ENCODE measurements at places on chromosomes 5 and 9.
A peak's percentile ranks its signal among the peaks of the same experiment; 100 is the strongest.

- DNase-seq, result no peak
These were observed 36.7 kb upstream of the TIFAB start for GRCh38 chr5:135488727-135489465.

DNA sequence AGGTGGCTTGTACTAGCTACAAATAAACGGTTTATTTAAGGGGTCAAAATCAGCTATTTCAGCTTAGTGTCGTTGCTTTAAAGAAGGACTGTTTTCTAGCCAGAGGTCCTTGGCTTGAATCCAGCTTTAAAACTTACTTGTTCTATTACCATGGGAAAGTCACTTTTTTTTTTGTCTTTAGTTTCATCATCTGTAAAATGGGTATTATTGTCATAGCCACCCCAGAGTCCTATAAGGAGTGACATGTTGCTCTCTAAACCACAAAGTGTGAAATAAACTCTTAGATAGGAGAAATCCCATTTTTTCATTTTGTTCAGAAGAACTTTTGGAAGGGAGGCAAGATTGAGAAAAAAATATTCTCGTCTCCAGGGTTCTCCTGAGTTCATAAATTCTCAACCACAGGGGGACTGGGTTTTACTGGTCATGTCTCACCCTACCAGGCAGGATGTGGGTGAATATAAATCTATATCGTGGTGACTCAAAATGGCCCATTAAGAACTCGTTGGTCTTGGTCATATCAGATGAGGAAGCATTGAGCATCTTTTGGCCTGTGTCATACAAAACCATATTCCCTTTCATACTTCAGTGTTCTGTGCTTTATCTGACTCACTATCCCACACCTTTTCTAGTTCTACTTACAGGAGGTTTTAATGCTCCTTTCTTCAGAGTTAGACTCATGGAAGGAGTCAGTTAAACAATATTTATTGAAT lies 202.7 kb upstream of the NR3C1 start:
- DNase-seq, result no peak

DNA sequence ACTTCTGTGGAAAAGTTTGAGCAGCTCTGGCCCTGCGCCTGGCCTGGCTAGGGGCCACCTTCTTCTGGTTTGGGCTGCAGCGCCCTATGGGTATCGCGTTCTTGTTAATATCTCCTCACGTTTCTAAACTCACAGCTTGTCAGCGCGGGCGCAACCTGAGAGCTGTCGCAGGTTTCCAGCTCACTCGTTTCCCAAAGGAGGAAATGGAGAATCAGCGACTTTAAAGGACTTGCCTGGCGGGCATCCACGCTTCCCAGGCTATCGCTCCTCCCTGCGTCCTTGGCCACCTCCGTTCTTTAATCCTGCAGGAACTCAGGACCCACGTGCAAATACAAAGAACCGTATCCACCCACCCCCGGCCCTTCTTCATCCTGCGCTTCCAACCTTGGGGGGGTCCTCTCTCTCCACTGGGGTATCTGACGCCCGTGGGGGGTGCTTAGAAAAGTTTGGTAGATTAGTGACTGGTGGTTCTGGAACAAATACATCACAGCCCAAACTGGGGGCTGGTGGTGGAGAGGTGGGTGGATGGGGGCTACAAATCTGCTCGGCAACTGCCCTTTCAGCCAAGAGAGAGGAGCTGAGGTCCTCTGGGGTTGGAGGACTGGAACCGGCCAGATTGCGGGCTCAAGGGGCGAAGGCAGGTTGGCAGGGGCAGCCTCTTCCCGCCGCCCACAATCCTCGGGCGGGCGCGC lies 578 bp upstream of the PSAT1 start:
- DNase-seq, result peak; percentile 62

GRCh38 chr9:128972956-128973355 lies 25.5 kb downstream of the NUP188 start:
- DNase-seq, result no peak

- no peak for DNase-seq
These were observed 62.3 kb downstream of the CXXC5 start for GRCh38 chr5:139710319-139711066.

DNA sequence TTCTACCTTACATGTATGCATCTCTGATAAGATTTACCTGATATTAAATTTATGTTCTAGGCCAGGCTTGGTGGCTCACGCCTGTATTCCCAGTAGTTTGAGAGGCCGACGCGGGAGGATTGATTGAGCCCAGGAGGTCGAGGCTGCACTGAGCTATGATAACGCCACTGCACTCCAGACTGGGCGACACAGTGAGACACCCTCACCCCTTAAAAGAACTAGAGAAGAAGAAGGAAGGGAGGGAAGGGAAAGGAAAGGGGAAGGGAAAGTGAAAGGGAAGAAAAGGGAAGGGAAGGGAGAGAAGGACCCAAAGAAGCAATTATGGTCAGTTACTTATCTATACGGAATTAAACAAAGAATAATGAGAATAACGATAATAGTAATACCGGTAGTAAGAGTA lies 1.2 kb upstream of the RFK start:
- no peak for DNase-seq

DNA sequence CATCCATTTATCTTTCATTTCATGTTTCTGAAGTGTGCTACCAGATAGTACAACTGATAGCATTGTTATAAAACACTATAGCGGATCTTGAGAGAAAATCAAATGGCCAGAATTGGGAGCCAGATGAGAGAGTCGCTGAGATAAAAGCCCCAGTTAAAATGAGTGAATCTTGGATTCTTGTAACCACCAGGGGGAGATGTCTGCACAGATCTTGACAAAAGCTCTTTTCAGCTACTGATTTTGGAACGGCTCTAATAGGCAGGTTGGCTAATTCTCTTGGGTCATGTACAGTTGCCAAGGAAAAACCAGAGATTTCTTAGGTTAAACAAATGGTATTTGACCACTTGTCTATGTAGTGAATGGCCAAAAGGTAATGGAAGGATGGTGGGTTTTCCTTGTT lies 21.7 kb downstream of the F2RL2 start:
- DNase-seq, result no peak

DNA sequence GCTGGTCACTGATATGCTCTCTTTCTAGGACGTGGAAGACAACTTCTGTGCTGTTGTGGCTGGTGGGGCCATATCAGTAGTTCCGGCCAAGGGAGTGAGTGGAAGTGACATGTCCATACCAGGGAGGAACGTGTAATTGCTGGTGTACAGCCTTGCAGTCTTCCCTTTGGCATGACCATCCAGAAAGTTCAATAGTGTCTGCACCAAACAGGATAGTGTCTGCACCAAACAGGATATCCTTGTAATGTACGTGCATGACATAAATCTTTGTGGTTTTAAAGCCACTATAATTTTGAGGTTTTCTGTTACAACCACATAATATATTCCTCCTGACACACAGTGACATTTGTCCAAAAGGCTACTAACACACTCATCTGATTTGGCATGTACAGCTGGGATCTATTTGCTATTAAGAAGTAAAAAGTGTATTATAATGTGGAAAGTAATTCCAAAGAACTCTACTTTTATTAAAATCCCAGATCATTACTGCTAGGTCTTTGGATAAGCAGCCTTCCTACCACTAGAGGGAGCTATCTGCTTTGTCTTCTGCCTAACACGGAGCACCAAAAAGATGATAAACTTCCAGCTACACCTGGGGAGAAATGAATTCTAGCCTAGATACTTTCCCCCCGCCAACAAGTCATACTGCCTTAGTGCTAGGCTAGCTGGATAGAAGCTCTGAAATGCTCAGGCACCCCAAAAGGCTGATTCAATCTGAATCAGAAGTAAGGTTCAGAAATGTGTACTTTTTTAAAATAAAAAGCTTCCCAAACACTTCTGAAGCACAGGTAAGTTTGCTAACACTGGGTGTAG lies 52.7 kb downstream of the RNF145 start:
- no peak for DNase-seq

DNA sequence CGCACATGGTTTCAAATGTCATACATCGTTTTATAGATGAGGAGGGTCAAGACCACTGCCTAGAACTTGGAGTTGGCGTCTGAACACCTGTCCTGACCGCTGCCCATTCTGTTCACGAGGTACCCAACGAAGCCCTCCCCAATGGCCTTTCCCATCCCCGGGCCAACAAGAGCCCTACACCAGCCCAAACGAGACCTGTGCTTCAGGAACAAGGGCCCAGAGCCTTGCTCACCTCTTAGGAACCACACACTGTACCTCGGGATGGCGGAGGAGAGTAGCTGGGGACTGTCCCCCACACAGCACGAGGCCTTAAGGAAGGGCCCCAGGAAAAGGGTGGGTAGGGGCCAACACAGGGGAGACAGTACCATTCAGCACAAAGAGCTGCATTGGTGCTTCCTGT lies 3.0 kb downstream of the SURF6 start:
- peak; percentile 22 for DNase-seq

All from right lobe of liver (tissue), 6 donors.